ENCODE measurements at places on chromosomes 13 and 19.

DNA sequence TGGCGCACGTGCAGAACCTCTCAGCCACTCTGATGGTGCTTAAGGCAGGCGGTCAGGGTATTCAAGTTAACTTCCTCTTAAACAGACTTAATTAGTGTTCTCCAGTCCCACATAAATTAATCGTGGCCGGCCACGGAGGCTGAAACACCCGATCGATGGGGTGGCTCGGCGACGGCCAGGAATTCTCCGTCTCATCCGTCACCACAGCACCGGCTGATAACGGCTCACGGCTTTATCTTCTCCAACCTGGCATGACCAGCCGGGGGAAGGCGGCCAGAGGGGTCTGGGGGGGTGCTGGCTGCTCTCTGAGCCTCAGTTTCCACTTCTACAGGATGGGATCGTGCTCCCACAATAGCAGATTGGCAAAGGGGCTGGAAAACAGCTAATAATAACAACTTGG, 32.6 kb upstream of the TCF3 start:
- DNase-seq, result no peak
- H3K27me3 ChIP-seq, result peaks cover 29% of the 10 kb centered on the region
- H3K4me3 ChIP-seq, result no peak overlapping the region
- peaks cover 4% of the 10 kb centered on the region for H3K4me1 ChIP-seq
- no peak overlapping the region for H3K27ac ChIP-seq

GRCh38 chr19:8468761-8469373, 24.1 kb downstream of the HNRNPM start:
- no peak for DNase-seq
- no peak overlapping the region for H3K4me3 ChIP-seq
- H3K27ac ChIP-seq, result peak overlapping the region; percentile 52

- H3K27me3 ChIP-seq, result no peaks in the 10 kb centered on the region
- H3K4me3 ChIP-seq, result no peak overlapping the region
- no peak overlapping the region for H3K27ac ChIP-seq
- H3K36me3 ChIP-seq, result peaks cover 74% of the 10 kb centered on the region
Observed at GRCh38 chr19:52286256-52286655, 10.7 kb upstream of the ZNF480 start.

DNA sequence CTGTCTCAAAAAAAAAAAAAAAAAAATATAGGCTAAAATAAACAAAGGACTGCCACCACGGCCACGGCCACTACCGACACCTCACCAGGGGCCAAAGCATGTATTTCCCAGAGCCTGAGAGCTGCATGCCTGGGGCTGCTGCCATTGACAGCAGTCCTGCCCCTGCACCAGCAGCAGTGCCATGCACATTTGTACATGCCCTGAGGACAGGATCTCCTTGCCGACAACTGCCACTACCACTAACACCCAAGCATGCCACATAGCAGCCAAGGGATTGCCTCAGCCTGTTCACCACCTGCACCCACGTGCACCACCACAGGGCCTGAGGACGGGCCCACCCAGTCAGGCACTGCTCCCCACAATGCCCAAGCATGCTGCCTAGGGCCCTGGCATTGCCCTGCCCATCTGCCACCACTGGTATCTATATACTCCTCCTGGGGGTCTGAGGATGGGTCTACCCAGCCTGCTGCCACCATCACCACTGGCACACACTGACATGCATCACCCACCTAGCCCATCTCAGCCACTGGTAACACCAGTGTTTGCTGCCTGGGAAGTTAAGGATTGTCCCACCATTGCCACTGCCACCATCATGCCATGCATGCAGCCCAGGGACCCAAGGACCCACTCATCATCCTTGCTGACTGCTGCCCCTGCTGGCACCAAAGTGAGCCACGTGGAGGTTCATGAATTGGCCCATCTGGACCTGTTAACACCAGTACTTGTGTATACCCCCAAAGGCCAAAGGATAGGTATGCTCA, 10.6 kb upstream of the NUP62 start:
- no peaks in the 10 kb centered on the region for H3K27me3 ChIP-seq
- no peaks in the 10 kb centered on the region for H3K36me3 ChIP-seq
- no peak overlapping the region for H3K27ac ChIP-seq
- no peaks in the 10 kb centered on the region for H3K4me1 ChIP-seq

GRCh38 chr13:75482820-75483079, 781 bp upstream of the TBC1D4 start:
- peaks cover 46% of the 10 kb centered on the region for H3K4me1 ChIP-seq
- no peak for DNase-seq
- H3K27me3 ChIP-seq, result no peaks in the 10 kb centered on the region
- no peaks in the 10 kb centered on the region for H3K36me3 ChIP-seq

- no peaks in the 10 kb centered on the region for H3K36me3 ChIP-seq
- peaks cover 5% of the 10 kb centered on the region for H3K4me1 ChIP-seq
- DNase-seq, result no peak
- H3K4me3 ChIP-seq, result no peak overlapping the region
- no peaks in the 10 kb centered on the region for H3K27me3 ChIP-seq
Observed at GRCh38 chr13:34167347-34167746, 349.4 kb downstream of the RFC3 start.

DNA sequence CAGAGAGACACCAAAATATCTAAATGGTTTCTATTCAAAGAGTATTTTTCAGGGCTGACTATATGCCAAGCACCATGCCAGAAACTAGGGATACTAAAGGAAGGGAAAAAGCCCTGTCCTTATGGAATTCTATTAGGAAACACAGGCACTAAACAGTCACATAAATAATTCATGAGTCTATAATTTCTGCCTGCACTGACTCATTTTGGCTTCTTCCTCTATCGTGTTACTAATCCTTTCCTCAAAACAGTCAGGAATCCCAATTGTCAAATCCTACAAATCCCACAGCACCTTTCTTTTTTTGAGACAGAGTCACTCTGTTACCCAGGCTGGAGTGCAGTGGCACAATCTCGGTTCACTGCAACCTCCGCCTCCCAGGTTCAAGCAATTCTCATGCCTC, 29.2 kb downstream of the XPO4 start:
- no peak for DNase-seq
- no peak overlapping the region for H3K4me3 ChIP-seq
- peak overlapping the region; percentile 73 for H3K27ac ChIP-seq
- H3K36me3 ChIP-seq, result peaks cover 16% of the 10 kb centered on the region

DNA sequence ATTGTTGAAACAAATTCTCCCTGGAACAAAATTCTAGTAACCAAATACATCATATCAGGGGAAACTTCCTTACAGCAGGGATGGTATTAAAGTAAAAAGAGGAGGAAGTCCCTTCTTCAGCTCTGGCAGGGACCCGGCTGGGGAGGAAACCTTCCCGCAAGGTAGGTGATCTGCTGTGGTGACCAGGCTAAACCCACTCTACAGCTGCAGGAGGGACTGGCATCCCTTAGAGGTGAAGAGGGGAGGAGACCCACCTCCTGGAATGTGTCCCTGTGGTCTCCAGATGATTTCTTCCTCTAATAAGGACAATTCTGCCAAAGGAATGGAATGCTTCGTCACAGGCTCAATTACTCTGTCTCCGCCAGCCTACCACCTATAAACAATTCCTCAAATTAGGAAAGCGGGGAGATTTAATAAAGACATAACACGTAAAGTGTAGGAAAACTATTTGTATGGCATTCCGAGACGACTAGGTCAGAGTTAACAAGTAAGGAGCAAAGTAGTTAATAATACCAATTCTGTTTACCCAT, 637 bp upstream of the PDS5B start:
- H3K4me1 ChIP-seq, result peaks cover 37% of the 10 kb centered on the region
- H3K4me3 ChIP-seq, result peak overlapping the region; percentile 86
- peaks cover 8% of the 10 kb centered on the region for H3K27me3 ChIP-seq
- H3K36me3 ChIP-seq, result no peaks in the 10 kb centered on the region

- no peaks in the 10 kb centered on the region for H3K36me3 ChIP-seq
- H3K27ac ChIP-seq, result no peak overlapping the region
- no peak for DNase-seq
- H3K4me3 ChIP-seq, result no peak overlapping the region
- peaks cover 7% of the 10 kb centered on the region for H3K4me1 ChIP-seq
Observed at GRCh38 chr19:29834991-29835846, 23.4 kb downstream of the CCNE1 start.

DNA sequence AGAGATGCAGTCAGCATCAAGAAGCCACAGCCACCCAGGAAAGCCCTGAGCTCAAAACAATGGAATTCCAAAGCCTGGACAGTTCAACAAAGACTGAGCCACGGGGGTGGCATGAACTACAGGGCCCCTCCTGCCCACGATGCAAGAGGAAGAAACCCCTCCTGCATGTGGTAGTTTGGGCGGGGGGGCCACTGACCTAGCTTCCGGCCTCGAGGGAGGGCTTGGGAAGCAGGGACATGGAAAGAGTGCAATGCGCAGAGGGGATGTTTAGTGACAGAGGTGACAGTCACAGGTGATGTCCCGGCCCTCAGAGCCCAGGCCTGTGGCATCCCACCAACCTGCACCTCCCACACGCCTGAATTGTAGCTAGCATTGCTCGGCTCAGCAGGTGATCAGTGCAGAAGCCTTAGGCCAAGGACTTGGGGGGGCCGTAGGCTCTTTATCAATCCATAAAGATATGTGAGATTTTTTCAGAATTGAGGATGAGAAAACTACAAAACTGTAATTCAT, 318.8 kb downstream of the TEX29 start:
- no peaks in the 10 kb centered on the region for H3K36me3 ChIP-seq
- no peak overlapping the region for H3K27ac ChIP-seq
- no peak overlapping the region for H3K4me3 ChIP-seq
- H3K27me3 ChIP-seq, result peaks cover 7% of the 10 kb centered on the region
- DNase-seq, result no peak
